MG63 (cell line): ENCODE measurements at places on chromosomes 16 and 17.

DNA sequence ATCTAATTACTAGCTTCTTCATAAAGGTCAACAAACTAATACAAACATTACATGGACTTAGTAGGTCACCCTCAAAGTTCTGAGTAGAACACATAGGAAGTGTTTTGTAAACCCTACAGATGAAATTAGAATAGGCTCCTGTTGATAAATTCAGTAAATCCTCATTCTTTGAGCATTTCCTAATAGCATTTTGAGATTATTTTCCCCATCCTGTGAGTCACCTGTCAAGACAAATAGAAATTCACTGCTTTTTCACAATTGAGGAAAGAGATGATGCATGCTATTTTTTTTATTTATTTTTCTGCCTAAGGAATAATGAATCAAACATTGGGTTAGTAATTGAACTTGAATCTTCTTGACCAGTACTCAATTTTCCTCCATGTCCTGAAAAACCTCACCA lies 666.7 kb upstream of the GOT2 start:
- DNase-seq, result no peak

- DNase-seq, result peak; percentile 88
These were observed 5.3 kb downstream of the ST3GAL2 start for GRCh38 chr16:70433458-70434103.

DNA sequence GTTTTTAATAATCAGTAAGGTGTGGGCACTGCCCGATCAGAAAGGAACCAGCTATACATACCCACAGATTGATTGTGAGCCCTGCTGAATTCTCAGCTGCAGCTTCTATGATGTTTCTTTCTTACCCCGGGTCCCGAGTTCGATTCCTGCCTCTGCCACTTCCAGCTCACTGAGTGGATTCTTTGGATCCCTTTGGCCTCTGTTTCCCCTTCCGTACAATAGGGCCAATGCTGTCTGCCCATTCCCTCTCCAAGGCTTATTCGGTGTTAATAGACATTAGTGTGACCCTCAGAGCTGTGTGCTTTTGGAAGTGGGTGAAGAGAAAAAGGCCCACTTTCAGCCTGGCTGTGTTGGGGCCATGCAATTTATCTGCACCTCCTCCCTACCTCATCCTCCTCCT lies 115.8 kb downstream of the IRX5 start:
- no peak for DNase-seq

DNA sequence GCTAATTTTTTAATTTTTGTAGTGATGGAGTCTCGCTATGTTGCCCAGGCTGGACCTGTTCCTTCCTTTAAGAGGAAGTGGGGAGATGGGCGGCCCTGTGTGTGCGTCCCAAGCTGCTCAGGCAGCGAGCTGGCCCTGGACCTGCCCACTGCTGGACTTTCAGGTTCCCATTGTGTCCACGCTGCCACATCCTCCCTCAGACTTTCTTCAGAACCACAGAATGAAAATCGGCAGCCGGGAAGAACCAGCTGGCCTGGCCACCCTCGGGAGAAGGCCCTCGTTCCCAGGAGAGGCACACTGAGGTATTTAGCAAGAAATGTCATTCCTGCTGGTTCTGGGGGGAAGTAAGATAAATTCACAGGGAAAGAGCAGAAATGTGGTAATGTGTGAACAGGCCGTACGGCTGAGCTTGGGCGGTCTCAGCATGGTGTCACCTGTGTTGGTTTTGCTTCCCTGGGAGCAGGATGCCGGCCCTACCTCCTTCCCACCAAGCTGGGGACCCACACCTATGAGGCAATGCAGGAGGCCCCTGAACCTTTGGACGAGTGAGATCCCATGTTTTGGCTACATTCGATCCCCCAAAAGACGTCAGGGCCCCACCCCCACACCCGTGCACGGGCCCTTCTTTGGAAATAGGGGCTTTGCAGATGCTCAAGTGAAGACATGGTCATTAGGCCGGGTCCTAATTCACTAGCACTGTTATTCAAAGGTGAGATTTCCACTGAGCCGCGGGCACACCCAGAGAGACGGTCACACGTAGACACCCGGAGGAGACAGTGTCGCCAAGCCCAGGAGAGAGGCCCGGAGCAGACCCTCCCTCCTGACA lies 35.9 kb upstream of the ZNF469 start:
- DNase-seq, result no peak
